Pulmonary artery endothelial cell (primary cell): ENCODE measurements at places on chromosomes 4 and X. TPM values are rescaled to one million over a fixed set of nuclear protein-coding genes. Genes with fewer than 3 reads are reported as not detected.

Gene ZNF157
- not detected in 2 replicates for total RNA-seq

Gene ARMCX2
- total RNA-seq: 44.7 and 52.7 TPM in 2 replicates

Gene BTK
- total RNA-seq: 0.07 TPM in 1 of 2 replicates, not detected in the other

Gene LRAT
- not detected in 2 replicates for total RNA-seq

Gene PRKG2
- not detected in 2 replicates for total RNA-seq

Gene PAGE1
- not detected in 2 replicates for total RNA-seq
